ENCODE measurements at places on chromosomes 12 and 14.

GRCh38 chr12:3743803-3744202 lies 9.1 kb downstream of the CRACR2A start:
- no peak overlapping the region for H3K27ac ChIP-seq
- no peak for DNase-seq
- H3K36me3 ChIP-seq, result no peaks in the 10 kb centered on the region
- H3K27me3 ChIP-seq, result no peaks in the 10 kb centered on the region
- H3K4me1 ChIP-seq, result no peaks in the 10 kb centered on the region

DNA sequence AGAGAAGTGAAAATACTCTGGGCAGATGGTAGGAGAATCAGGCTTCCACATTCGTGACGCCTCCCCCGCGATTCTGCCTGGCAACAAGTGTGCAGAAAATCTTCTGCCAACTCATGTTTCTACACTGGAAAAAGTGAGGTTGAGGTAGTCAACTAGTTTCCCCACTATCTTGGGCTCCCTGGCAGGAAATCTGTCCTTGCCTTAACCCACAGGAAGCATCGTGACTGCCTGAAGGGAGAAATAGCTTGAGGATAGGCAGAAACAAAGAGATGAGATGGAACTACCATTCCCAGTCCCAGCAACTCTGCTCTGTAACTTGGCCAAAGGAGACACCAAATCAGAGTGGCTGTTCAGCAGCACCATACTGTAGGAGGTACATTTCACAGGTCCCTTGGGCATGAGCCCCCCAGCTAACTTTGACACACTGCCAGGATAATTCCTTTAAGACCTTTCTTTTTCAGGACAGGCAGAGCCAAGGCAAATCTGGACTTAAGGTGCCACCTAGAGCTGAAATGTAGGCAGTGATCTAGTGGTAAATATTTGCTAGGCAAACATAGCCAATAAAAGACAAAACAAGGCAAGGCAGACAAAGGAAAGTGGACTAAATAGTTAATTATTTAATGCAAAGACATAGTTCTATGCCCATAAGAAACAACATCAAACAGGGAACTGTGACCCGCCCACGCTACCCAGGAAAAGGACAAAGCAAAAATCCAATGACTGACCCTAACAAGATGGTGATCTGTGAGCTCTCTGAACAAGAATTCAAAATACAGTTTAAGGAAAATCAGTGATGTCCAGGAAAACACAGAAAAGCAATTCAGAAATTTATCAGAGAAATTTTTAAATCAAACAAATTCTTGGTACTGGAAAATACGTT lies 205.1 kb downstream of the PTPRO start:
- H3K27me3 ChIP-seq, result no peaks in the 10 kb centered on the region
- H3K4me3 ChIP-seq, result no peak overlapping the region
- no peak for DNase-seq
- H3K36me3 ChIP-seq, result no peaks in the 10 kb centered on the region

- no peak overlapping the region for H3K27ac ChIP-seq
- DNase-seq, result no peak
- H3K27me3 ChIP-seq, result no peaks in the 10 kb centered on the region
- H3K4me1 ChIP-seq, result peaks cover 10% of the 10 kb centered on the region
- no peak overlapping the region for H3K4me3 ChIP-seq
Measured at GRCh38 chr12:63841011-63841410, 3.5 kb upstream of the SRGAP1 start.

- H3K27me3 ChIP-seq, result no peaks in the 10 kb centered on the region
- DNase-seq, result no peak
- no peaks in the 10 kb centered on the region for H3K4me1 ChIP-seq
- H3K27ac ChIP-seq, result no peak overlapping the region
Measured at GRCh38 chr12:50686976-50687375, 76.9 kb upstream of the ATF1 start.

GRCh38 chr14:73738518-73739173 lies 24.5 kb upstream of the PNMA1 start:
- no peak overlapping the region for H3K4me3 ChIP-seq
- no peak for DNase-seq
- peaks cover 53% of the 10 kb centered on the region for H3K4me1 ChIP-seq
- H3K27me3 ChIP-seq, result no peaks in the 10 kb centered on the region
